ENCODE measurements at places on chromosomes 12 and 14. TPM values are rescaled to one million over a fixed set of nuclear protein-coding genes. Genes with fewer than 3 reads are reported as not detected.

The AKAP6 gene
- 0.88 TPM for total RNA-seq

GRCh38 chr12:93366422-93366821, 11.3 kb upstream of the NUDT4 start:
- DNase-seq, result no peak

GRCh38 chr12:102496591-102496990, 16.2 kb upstream of the IGF1 start:
- DNase-seq, result no peak

DNA sequence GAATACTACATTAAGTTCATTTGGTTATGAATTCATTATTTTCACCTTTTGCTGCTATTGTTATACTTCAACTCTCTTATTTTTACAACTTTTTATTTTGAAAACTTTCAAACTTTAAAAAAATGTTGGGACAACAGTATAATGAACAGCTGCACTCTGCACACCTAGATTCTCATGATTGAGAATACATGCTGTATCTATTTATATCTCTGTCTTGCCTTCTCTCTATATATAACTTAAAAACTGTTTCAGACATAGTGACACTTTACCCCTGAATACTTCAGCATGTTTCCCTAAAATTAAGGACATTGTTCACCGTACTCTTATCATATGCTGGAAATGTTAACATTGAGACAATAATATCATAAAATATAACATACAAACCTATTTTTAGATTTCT, 237.1 kb downstream of the GPHN start:
- DNase-seq, result no peak

The PTPN21 gene
- total RNA-seq, result 22.9 TPM

- no peak for DNase-seq
These were observed 50.9 kb downstream of the ZFP36L1 start for GRCh38 chr14:68741839-68742470.

DNA sequence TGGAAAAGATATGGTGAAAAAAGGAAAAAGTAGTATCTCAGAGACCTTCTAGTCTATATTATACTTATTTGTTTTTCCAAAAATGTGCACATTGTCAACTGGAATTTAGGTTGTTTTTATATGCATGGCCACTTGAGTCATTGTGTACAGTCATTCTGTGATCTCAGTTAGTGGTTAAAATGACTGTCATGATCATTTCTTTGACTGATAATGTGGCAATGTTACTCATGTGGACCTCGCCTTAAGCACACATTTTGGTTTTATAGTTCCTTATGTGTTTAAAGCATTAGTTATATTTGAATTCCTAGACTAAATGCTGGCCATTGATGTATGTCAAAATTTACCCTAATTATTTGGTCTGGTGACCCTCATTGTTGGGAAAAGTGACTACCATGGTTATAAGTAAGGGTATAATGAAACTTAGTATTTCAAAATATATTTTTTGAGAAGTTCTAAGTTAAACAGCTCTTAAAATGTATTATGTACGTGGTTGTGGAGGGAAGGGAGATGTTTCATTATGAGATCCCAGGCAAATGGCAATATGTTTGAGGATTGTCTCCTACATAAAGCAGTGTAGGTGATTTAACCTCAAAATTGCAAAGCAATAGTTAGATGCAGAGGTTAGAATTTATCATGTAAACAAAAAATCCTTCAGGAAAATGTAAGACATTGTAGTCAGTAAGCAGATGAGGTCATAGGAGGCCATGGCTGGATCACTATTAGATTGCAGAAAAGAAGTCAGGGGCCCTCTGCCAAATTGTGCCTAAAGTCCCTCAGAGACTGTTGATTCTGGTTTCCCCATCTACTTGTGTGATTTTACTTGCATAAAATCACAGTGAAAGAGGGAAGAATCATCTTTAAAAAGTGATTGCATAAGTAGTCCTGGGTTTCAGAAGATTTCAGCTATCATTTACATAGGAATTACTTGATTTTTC, 17.5 kb downstream of the PNMA1 start:
- DNase-seq, result peak; percentile 14

The TSPAN11 gene
- total RNA-seq, result 4.5 TPM

DNA sequence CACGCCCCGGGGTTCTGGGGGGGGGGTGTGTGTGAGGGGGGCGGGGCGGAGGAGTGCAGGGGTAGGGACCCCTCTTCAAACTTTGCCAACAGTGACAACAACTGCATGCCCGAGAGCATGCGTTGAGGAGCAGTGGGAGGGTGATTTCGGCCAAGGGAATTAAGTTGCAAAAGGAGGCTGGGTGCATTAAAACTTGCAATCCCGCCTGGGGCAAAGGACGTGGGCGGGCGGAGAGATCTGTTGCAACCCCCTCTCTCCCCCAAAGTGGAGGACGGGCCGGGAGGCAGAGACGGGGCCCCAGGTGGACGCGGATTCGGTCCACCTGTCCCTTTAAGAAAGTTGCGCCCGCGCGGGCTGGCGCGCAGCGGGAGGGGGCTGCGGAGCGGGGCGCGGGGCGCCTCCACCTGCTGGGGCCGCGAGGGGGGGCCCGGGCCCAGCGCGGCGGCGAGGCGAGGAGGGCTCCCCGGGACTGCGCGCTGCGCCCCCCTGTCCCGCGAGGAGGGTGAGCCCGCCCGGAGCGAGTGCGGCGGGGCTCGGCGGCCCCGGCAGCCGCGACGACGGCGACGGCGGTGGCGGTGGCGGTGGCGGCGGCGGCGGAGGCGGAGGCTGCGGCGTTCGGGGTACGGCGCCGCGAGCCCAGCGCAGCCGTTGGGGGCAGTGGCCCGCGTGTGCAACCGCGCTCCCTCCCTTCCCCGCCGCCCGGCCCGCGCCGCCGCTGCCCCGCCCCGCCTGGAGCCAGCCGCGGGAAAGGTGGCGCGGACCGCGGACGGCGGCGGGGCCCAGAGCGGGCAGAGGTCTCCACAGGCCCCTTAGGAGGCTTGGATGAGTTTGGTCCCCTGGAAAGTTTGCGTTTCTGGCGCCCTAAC, 530 bp upstream of the FOXN4 start:
- no peak for DNase-seq

- no peak for DNase-seq
These were observed 226.4 kb upstream of the CAND1 start for GRCh38 chr12:67042697-67043131.

- DNase-seq, result no peak
These were observed 1.7 kb downstream of the RECQL start for GRCh38 chr12:21499765-21500164.

DNA sequence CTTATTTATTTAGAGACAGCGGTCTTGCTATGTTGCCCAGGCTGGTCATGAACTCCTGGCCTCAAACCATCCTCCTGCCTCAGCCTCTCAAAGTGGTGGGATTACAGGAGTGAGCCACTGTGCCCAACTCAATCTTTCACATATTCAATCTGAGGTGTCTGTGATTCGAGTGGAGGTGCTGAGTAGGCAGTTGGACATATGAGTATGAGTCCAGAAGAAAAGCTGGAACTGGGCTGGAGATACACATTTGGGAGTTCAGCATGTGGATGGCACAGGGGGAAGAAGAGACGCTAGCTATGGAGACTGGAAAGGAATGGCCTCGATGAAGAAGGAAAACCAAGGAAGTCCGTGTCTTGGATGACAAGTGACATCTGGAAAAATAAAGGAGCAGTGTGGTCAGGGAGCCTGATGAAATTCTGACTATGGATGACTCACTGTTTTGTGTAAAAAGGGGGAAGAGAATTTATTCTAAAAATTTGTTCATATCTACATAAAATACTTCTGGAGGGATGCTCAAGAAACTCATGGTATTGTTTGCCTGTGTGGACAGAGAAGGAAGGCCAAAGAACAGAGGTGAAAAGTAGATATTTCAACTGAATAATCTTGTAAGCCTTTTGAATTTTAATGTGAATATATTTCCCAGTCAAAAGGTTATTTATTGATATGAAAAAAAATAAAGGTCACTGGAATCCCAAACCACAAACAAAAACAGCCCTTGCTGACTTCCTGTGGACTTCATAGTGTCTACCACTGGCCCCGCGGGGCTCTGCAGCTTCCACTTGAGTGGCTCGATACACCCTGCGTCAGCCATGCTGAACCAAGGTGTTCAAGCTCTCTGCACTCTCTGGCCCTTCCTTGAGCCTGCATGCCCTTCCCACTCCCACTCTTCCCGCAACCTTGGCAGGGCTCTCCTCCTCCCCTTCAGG, 8.9 kb upstream of the LTA4H start:
- no peak for DNase-seq

GRCh38 chr12:40646456-40646855, 45.8 kb upstream of the CNTN1 start:
- no peak for DNase-seq

DNA sequence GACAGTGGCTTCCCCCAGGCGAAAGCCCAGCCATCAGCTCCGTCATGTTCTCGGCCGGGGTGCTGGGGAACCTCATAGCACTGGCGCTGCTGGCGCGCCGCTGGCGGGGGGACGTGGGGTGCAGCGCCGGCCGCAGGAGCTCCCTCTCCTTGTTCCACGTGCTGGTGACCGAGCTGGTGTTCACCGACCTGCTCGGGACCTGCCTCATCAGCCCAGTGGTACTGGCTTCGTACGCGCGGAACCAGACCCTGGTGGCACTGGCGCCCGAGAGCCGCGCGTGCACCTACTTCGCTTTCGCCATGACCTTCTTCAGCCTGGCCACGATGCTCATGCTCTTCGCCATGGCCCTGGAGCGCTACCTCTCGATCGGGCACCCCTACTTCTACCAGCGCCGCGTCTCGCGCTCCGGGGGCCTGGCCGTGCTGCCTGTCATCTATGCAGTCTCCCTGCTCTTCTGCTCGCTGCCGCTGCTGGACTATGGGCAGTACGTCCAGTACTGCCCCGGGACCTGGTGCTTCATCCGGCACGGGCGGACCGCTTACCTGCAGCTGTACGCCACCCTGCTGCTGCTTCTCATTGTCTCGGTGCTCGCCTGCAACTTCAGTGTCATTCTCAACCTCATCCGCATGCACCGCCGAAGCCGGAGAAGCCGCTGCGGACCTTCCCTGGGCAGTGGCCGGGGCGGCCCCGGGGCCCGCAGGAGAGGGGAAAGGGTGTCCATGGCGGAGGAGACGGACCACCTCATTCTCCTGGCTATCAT, 663 bp downstream of the PTGER2 start:
- peak; percentile 6 for DNase-seq

The OR6C65 gene
- total RNA-seq, result not detected

DNA sequence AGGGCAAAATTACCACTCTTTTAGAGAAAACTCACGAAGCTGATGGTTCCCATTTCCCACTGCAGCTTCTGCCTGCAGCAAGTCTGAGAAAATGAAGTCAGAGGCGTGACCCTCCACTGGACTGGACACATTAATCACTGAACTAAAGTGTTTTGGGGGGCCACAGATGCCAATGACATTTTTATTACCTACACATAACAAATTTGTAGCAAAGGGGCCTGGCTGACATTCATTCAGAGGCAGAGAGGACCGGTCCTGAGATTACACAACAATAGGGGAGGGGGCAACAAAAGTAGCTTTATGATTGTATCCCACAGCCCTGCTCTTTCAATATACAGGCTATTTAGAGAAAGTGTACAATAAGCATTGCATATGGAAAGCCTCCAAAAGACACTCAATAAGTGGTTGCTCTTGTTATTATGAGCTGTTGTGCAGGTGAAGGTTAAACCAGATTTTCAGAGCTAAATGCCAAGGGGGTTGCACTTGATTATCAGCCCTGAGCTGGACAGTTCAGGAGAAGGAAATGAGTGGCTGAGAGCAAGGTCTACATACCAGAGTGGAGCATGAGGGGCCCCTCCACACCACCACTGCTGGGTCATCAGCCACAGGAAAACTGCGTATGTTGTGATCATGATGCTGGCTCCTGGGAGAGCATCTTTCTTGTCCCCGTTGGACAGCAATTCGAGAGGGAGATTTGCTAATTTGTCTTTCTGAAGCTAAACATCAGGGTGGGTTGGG, 41.5 kb upstream of the CCDC60 start:
- no peak for DNase-seq

GRCh38 chr12:29396774-29397173, 15.8 kb upstream of the ERGIC2 start:
- DNase-seq, result no peak

GRCh38 chr12:57521525-57522010, 1.1 kb upstream of the MBD6 start:
- no peak for DNase-seq

The CLEC2A gene
- total RNA-seq, result not detected

- no peak for DNase-seq
These were observed 548.6 kb upstream of the TBX3 start for GRCh38 chr12:115232455-115233156.

The SNX6 gene
- 95.1 TPM for total RNA-seq

The PPP1R1A gene
- not detected for total RNA-seq

DNA sequence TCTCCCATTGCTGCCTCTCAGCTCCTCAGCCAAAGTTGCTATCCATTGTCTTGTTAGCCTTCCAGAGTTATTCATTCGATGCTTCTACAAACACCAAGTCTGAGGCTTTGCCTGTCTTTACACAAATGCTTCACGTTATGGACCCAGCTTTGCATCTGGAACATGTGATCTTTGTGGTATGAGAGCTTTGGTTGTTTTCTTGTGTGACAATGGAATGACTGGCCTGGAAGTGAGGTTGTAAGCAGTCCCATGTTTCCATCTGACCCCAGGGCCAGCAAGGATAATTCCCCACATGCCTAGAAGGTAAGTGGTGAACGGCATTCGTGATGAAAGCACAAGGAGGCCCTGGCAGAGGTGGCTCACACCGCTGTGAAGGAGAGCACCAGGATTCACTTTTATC, 866.7 kb upstream of the TMEM132C start:
- no peak for DNase-seq

GRCh38 chr14:73263606-73264005, 26.3 kb downstream of the PAPLN start:
- no peak for DNase-seq

DNA sequence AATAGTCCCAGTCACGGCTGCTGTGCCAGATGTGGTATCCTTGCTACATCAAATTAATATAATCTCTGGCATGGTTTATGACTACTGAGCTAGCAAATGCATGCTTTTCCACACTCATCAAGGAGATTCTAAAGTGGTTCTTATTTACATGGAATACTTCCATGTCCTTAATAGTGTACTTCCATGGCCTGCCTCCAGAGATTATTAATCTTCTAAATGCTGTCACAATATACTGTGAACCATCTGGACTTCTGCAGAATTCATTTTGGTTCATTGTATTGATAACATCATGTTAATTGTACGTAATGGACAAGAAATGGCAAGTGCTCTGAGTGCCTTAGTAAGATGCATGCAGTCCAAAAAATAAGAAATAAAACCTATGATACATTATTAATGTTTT, 230.8 kb downstream of the NUAK1 start:
- DNase-seq, result no peak

DNA sequence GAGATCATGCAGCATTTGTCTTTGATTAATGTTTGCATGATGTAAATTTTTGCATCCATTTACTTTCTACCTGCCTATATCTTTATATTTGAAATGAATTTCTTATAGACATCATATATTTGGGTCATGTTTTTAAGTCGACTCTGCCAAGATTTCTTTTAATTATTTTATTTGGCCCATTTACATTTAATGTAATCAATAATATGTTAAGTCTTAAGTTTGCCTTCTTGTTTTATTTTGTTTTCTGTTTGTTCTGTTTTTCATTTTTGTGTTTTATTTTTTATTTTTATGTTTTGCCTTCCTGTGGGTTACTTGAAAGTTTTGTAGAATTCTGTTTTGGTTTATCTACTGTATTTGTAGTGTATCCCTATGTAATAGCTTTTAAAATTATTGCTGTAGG, 33.2 kb upstream of the GUCY2C start:
- no peak for DNase-seq

- DNase-seq, result no peak
These were observed 14.0 kb upstream of the TBX3 start for GRCh38 chr12:114697741-114698565.

- no peak for DNase-seq
These were observed 34.6 kb upstream of the ANKRD9 start for GRCh38 chr14:102544046-102544746.
